Foreskin fibroblast (primary cell): ENCODE measurements at places on chromosomes 7 and 10.

DNA sequence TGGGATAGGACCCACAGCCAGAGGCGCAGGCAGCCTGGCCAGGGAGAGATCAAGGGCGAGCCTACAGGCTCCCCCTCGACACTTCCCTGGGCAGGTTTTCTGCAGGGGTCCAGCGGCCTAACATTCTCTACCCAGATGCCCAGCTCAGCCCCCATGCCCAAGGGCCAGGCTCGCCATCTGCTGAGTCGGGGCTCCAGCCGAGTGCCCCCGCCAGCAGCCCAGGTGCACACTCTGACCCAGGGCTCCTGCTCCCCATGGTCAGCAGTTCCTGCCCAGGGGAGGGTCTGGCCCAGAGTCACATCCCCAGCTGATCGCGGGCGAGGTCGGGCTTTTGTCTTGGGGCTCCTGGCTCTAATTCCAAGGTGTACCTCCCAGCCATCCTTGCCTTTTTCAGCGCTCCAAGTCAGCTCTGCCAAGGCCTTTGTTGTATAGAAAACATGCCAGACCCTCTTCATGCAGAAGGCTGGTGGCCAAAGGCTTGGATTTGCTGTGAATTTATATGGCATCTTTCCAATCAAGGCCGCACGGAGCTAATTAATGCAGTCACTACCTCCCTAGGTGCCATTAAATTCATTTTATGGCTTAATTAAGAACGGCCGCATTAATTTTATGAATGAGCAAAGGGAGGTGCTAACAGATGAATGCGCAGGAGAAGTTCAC, 120.6 kb downstream of the LRRC18 start:
- DNase-seq, result no peak

GRCh38 chr10:71893920-71894319, 42.9 kb upstream of the PSAP start:
- no peak for DNase-seq

- no peak for DNase-seq
These were observed 23.7 kb downstream of the EPDR1 start for GRCh38 chr7:37943905-37944736.

- DNase-seq, result no peak
These were observed 64.4 kb downstream of the BPGM start for GRCh38 chr7:134710854-134711624.

DNA sequence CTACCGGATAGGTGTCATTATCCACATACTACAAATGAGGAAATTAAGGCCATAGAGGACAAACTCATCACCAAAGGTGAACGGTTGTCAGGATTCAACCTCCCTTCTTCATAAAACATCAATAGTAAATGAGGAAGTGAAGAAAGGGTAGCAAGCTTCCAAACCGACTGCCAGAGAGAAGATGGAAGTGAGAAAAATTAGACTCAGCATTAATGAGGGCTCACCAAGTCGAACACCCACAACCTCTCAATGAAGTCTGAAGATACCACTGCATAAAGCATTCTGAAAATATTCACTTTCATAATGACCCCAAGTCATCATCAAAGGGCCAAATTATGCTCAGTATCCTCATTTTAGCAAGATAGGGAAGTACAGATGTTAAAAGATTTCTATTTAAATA, 29.6 kb downstream of the ABCB4 start:
- DNase-seq, result no peak

DNA sequence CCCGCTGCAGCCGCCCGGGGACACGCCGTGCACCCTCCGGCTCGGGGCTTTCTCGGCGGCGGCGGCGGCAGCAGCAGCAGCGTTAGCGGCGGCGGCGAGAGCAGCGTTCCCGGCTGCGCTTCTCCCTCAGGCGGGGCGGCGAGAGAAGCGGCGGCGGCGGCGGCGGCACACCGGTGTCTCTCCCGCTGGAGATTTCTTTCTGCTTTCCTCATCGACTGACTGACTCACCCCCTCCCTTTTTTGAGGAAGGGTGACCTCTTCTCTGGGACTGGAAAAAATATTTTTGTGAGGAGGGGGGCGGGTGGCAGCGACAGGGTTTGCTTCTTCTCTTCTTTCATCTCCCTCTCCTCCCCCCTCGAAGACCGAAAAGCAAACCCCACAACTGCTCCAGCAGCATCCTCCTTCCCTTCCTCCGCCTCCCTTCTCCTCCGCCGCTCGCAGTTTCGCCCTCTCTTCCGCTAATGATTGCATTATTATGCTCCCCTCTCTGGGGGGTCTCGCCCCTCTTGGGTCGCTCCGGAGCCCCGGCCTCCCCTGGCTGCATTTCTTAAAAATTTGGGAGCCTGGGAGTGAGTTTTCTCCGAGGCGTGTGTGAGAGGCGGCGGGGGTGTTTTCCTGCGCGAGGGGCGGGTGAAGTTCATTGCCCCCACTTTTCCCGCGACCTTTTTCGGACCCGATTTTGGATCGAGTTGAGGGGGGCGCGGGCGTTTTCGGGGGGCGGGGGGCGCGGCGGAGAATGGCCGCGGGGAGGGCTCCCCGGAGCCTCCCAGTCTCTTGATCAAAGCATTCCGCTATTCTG, 411 bp downstream of the AUTS2 start:
- no peak for DNase-seq
